ENCODE measurements at places on chromosomes 3 and 15. TPM values are rescaled to one million over a fixed set of nuclear protein-coding genes. Genes with fewer than 3 reads are reported as not detected.

Gene TRANK1
- 2.2 TPM for total RNA-seq

Gene SI
- not detected for total RNA-seq

Gene TMCC1
- 14.6 TPM for total RNA-seq

Gene RBP2
- total RNA-seq: not detected

Gene HIGD2B
- not detected for total RNA-seq

Gene TMEM108
- total RNA-seq: not detected

Gene PIGX
- total RNA-seq: 32.3 TPM

Gene HCN4
- 0.37 TPM for total RNA-seq

Gene LSAMP
- total RNA-seq: 0.62 TPM

Gene AQP9
- not detected for total RNA-seq

Gene HEG1
- total RNA-seq: 10.6 TPM

Gene FBXW12
- not detected for total RNA-seq

Gene STRC
- 0.05 TPM for total RNA-seq

Gene TPRG1
- 0.23 TPM for total RNA-seq

Gene PPARG
- total RNA-seq: 42.5 TPM

Gene CPEB1
- total RNA-seq: 2.9 TPM

Gene IL17RD
- total RNA-seq: 0.43 TPM

Gene CERS3
- not detected for total RNA-seq

Gene PLSCR5
- not detected for total RNA-seq

Gene MST1R
- total RNA-seq: 5.4 TPM

Gene HMG20A
- 26.6 TPM for total RNA-seq

Gene MAP2K5
- total RNA-seq: 10.1 TPM

Gene SPSB4
- total RNA-seq: 0.14 TPM

Gene MOBP
- not detected for total RNA-seq

Gene PLAAT1
- total RNA-seq: not detected

Gene C15orf62
- not detected for total RNA-seq

Gene GOLGA8T
- 2.0 TPM for total RNA-seq

Gene ILDR1
- total RNA-seq: not detected

Gene KATNBL1
- total RNA-seq: 29.6 TPM
